ENCODE measurements at places on chromosomes 11 and 22.

DNA sequence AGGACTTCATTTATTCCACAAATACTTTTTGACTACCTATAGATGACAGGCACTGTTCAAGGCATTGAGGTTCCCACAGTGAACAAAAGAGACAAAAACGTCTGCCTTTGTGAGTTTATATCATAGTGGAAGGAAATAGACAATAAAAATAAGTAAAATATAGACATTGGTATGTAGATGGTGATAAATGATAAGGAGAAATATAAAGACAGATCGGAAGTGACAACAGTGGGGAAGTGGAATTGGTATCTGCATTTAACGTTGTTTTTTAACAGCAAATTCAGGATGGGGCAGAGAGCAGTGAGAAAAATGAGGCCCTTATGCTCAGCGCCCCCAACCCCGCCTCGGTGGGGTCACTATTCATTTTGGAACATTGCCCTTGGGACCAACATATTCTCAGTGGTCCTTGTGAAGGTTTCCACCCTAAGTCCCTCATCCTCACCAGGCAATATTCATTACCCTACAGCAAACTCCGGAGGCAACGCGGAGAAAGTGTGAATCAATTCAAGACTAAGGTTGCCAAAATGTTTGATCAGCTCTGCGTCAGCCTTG lies 627 bp upstream of the PEX26 start:
- DNase-seq = peak; percentile 6

- no peak for DNase-seq
Observed at GRCh38 chr11:119107538-119108145, 498 bp downstream of the C2CD2L start.

DNA sequence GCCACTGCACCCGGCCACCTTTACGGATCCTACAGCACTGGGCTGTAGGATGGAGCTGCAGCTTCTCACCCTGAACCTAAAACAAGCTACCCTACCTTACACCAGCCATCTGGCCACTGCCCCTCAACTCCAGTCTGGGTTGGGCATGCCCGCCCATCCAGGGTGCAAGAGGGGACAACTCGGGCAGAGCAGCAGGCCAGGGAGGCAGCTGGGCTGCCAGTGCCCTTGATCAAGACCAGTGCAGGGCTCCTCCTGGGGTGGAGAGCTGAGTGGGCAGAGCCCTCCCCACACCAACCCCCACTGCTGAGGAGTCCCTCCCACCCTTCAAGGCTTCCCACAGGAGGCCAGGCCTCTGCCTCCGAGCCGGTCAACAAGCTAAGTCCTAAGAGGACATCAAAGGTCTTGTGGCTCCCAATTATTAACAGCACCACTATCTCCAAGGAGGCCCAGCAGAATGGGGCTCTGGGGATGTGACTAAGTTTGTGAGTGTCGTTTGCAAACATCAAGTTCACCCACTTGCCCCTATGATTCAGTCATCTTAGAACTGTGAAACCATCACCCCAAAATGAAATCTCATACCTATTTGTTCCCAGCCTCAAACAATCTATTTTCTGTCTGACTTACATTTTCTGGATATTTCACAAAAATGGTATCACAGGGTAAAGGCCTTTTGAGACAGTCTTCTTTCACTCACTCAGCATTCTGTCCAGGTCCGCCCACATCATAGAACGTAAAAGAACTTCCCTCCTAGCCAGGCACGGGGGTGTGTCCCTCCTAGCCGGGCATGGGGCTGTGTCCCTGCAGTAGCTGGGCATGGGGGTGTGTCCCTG lies 11.0 kb downstream of the GATD1 start:
- DNase-seq = no peak

GRCh38 chr11:124717786-124718651 lies 21.7 kb upstream of the NRGN start:
- DNase-seq = no peak

DNA sequence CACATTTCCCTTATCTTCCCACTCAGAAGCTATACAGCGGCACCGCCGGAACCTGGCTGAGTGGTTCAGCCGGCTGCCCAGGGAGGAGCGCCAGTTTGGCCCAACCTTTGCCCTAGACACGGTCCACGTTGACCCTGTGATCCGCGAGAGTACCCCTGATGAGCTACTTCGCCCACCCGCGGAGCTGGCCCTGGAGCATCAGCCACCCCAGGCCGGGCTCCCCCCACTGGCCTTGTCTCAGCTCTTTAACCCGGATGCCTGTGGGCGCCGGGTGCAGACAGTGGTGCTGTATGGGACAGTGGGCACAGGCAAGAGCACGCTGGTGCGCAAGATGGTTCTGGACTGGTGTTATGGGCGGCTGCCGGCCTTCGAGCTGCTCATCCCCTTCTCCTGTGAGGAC lies 4.9 kb downstream of the NLRX1 start:
- no peak for DNase-seq

DNA sequence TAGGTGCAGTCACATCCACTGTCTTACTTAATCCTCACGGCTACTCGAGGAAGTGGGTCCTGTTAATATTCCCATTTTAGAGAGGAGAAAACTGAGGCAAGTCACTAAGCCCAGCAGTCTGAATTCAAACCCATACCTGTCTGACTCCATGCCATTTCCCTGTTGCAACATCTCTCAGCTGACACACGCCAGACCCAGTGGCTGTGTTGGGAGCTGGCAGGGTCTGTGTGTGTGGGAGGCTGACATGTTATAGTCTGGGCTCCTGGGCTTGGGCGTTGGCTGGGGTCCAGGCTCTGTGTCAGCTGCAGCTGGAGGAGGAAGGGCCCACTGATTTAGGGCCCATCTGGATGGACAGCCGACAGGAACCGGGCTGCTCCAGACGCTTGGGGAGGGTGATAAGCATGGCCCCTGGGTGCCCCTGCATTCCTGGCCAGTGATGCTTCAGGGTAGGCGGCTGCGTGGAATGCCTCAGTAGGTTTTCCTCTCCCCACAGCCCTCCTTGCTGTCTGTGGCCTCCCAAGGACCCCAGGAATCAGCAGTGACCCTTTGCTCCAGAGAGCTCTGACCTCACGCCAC lies 562.5 kb downstream of the MN1 start:
- no peak for DNase-seq

- no peak for DNase-seq
Observed at GRCh38 chr11:82225930-82226329, 507.7 kb downstream of the FAM181B start.

GRCh38 chr11:8983552-8983951 lies 19.3 kb upstream of the TMEM9B start:
- no peak for DNase-seq

DNA sequence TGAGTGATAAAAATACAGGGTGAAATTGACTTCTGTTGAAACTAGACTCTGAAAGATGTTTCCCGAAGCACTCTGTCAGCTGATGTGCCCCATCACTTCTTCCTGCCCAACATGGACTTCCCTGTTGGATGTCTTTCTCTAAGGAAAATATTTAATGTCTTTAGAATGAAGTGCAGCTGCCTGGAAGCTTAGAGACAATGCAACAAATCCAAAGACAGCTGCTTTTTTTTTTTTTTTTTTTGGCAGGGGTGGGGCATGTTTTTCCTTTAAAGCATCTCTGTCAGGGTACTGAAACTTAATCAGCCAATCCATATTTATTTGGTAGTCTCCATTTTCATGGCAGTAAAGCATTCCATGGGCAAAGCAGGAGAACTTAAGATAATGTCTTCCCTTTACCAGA lies 5.9 kb downstream of the JAM3 start:
- DNase-seq = no peak

DNA sequence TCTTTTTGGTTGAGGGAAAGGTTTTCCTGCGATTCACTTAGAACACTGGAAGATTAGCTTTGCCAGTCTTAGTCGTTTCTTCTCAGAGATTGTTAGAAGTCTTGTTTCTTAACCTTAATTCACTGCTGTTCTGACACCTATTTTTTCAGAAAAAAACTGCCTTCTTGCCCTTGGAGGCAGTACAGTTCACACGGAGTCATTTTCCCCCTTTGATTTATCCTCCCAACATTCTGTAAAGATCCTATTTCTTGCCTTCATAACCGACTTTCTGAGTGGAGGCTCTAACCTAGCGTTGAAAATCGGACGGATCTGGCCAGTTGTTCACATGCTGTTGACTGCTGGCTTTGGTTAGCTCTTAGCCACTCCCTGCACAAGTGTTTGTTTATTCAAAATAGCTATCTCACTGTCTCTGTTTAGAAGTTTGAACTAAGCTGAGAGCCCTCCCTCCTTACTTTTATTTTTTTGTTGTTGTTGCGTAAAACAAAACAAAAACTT lies 737 bp downstream of the BCL2L13 start:
- DNase-seq = peak; percentile 63

- DNase-seq = no peak
Observed at GRCh38 chr11:1205987-1206331, 16.9 kb upstream of the MUC5B start.

- no peak for DNase-seq
Observed at GRCh38 chr11:21572210-21572609, 620.7 kb upstream of the ANO5 start.

GRCh38 chr11:93051186-93051585 lies 81.7 kb downstream of the MTNR1B start:
- DNase-seq = no peak

DNA sequence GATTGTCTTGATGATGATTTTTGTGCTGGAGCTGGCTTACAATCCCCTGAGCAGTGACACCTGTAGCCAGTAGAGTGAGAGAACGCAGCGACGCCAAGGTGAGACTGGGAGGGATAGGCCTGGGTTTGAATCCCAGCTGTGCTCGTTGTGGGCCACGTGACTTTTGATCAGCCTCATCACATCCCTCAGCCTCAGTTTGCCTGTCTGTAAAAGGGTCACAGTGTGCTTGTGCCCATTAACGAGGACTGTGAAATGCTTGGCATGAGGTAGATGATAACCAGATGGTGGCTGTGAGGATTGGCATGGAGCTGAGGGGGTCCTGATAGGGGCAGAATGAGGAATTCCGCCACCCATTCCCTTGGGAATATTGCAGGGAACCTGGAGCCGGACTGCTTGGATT lies 9.6 kb downstream of the KIAA1671 start:
- DNase-seq = no peak

DNA sequence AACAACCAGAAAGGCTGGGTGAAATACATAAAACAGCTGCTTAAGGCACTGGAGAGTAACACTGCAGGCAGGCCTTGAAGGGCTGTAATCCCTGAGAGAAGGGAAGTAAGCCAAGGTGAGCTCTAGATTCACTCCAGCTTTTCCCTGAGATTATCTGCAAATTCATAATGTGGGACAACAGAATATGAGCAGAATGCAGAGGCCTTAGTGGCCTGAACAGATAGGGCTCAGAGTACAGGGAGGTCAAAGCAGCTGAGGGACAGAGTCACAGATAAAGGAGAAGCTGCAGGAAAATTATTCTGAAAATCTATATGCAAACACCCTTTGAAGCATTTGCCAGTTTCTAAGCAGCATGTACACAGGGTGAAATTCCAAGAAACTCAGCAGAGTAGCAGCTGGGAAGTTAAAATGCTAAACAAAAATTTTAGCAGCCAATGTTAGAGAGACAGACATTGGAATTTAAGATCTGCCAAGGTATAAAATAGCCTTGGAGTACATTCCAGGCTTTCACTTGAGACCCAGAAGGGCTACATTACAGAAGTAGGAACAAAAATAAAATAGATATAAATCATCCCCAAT lies 48.1 kb upstream of the CWF19L2 start:
- no peak for DNase-seq

DNA sequence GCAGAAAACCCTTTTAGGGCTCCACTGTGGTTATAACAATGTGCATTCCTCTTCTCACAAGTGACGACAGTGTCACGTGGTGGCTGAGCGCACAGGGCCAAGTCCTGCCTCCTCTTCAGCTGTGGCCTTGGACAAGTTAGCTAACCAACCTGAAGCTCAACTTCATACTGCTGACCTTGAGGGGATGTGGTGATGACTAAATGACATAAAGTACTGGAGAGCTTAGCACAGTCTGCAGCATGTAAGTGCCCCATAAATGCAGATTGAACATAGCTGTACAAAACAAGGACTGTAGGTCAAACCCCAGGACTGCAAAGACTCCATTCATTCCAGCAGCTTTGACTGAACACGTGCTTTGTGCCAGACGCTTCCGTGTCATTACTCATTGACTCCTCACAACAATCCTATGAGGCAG lies 20.1 kb upstream of the MRGPRX2 start:
- DNase-seq = no peak

DNA sequence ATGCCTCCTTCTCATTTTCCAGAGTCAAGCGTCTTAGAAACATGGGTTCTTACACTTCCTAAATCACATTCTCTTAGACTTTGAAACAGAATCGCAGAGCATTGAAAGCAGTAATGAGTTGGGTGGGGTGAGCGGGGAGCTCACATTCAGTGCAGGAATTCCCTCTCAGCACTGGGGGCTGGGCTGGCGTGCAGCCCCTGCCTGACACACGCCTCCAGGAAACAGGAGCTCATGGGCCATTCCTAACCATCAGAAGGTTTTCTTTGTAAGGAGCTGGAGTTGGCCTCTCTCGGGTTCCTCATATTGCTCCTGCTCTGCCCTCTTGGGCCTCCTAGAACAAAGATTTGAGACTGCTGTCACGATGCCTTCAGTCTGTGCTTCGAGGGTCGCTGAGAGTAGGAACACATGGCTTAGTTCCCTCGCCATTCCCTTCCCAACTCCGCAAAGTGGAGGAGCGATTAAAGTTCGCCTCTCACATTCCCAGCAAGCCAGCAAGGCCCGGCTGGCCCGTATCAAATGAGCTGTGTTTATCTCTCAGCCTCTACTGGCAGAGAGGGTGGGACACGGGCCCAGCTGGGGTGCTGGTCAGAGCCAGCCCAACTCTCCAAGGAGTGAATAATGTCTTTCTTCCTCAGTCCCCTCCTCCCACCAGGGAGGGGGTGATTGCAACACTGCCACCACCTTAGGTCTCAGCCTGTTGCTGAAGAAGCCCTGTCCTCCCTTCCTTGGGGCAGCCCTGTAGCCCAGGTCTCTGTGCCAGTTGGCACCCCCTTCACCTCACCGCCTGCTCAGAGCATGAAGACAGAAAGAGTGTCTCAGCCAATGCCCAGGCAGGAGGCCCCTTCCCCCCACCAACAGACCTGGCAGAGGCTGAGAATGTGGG lies 10.4 kb downstream of the CHRDL2 start:
- DNase-seq = no peak

DNA sequence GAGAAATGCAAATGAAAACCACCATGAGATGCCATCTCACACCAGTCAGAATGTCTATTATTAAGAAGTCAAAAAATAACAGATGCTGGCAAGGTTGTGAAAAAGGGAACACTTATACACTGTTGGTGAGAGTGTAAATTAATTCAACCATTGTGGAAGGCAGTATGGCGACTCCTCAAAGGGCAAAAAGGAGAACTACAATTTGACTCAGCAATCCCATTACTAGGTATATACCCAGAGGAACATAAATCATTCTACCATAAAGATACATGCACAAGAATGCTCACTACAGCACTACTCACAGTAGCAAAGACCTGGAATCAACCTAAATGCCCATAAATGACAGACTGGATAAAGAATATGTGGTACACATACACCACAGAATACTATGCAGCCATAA lies 161.1 kb upstream of the PDGFD start:
- DNase-seq = no peak
